GM13977 (cell line): ENCODE measurements at places on chromosomes 3 and 15.

- DNase-seq, result no peak
These were observed 25.8 kb downstream of the AQR start for GRCh38 chr15:34943711-34944110.

DNA sequence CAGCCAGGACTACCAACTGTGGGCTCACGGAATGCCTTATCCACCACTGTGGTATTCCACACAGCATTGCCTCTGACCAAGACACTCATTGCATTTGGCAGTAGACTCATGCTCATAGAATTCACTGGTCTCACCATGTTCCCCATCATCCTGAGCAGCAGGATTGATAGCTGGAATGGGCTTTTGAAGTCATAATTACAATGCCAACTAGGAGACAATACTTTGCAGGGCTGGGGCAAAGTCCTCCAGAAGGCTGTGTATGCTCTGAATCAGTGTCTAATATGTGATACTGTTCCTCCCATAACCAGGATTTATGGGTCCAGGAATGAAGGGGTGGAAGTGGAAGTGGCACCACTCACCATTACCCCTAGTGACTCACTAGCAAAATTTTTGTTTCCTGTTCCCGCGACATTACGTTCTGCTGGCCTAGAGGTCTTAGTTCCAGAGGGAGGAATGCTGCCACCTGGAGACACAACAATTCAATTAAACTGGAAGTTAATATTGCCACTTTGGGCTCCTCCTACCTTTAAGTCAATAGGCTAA, 58.6 kb upstream of the CCDC80 start:
- DNase-seq, result no peak

DNA sequence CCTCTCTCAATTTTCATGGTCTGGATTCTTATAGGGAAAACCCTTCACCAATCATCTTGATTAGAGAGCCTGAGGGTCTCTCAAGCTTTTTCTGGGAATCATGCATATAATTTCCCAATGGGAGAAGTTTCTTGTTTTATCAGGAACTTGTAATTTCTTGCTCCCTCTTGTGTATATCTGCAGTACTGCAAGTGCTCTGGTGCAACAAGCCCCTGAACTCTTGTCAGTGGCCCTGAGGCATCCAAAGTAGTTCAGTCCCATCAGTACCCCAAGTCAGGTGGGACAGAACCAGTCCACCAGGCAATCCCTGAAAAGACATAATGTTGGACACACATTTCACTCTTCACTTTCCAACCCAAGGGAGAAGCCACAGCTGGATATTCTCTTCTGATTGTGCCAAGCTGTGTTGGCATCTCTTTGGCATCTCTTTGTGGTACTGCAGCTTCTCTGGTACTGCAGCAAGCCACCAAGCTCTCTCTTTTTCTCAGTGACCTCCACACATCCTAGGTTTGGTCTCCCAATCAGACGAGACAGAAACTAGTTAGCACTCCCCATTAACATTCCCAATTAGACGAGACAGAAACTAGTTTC, 214.5 kb downstream of the ZIC4 start:
- peak; percentile 2 for DNase-seq

GRCh38 chr15:66784174-66784573, 82.1 kb downstream of the SMAD6 start:
- DNase-seq, result no peak

DNA sequence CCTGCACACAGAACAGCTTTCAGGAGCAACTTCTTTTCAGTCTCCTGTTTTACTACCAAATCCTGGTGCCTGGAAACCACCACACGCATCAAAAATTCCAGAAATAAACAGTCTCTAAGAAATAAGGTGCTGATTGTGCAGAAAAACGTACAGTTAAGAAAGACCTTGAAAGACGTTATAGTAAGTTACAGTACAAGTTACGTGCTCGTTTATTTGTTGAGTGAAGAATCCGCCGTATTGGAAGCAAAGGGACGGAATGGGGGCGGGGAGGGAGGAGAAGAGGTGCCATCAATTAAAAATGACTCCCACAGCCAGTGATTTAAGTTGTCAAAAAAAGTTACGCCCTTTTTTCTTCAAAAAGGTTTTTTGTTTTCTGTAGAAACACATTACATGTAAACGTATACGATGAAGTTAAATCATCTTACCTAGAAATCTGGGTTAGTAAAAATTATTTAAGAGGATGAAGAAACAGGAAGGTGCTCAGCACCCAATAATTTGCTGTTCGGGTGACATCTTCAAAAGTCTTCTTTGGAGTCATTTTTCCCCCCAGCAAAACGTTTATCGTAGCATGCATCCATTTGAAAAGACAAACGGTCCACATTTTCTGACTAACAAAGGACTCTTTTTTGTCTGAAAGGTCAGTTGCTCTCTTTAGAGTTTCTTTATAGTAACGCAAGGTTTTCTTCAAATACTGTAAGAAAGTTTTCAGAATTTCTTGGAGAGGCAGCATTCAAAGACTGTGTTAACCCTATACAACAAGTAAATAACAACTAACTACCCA, 782 bp upstream of the UACA start:
- DNase-seq, result no peak

- DNase-seq, result peak; percentile 31
These were observed 296.8 kb upstream of the CHRM5 start for GRCh38 chr15:33671456-33671855.

DNA sequence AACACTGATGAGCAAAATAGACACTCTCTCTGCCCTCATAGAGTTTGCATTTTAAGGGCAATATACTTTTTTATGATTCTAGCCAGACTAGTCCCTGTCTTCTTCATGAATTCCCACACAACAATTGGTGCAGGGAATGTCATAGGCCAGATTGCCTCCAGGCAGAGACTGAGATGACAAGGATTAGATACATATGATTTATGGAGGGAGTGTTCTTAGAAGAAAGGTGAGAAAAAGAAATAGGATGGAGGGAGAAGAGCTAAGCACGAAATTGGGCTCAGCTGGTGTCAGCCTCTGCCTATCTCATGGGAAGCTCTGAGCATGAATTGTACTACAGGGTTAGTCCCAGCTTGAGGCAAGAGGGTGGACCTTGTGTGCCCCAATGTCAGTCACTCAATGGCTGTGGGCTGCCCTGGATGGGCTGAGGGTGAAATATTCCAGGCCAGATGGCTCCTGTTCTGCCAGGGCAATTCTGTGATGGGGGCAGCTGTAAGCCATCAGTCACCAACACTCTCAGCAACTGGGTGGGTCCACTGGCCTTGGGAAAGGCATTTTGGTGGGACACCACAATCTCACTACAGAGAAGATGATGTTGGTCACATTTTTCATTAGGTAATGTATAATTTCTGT, 31.1 kb downstream of the EIF1B start:
- DNase-seq, result no peak

DNA sequence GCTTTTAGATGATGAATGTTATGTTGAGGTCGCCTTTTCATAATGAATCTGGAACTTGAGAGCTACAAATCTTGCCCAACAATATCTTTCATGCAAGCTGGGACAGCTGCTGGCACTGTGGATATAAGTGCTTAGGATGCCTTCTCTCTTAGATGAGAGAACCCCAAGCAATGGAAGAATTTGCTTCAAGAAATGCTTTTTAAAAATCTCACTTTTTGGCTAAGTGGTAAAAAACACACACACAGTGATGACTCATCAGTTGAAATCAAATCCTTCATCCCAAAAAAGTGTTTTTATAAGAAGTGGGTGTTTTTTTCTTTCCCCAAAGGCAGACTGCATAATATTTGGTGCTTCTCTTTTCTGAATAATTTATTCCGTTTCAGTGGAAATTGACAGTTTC, 38.4 kb upstream of the GALNT15 start:
- no peak for DNase-seq

DNA sequence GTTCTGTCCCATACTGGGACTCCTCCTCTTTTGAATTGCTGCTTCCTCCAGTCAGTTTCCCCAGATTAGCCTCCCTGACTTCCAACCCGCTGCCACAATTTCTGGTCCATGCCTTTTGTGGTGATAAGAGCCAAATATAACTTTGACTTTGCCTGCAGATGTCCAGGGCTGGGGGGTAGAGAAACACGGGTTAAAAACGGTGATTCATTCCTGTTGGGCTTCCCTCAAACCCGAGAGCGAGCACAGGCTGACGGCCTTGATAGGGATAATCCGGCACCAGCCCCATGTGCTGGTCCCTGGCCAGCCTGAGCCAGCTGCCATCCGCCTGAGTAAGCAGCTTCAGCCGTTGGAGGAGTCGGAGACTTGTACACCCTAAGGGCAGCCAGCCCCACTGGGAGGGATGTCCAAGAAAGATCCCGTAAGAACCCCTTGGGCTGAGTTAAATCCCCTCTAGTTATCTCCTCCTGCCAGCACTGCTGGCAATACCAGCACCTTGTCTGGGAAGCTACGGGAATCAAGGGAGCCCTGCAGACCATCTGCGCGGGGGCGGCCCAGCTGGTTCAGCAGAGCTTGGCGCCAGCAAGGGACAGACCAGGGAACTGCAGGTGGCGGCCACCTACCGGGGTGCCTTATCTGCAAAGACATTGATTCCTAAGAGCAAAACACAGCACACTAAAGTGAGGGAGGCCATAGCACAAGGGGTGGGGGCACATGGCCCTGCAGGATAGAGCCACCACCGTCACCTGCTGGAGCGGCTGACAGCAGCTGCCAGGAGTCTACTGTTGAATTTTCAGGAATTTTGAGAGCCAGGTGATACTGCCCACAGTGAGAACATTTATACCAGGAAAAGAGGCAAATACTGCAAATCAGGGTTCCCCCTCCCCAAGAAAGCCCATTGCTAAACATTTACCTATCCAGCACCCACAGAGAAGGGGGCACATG, 18.1 kb downstream of the CSPG4 start:
- peak; percentile 42 for DNase-seq

- DNase-seq, result no peak
These were observed 9.3 kb downstream of the MSL2 start for GRCh38 chr3:136186846-136187245.

- peak; percentile 21 for DNase-seq
These were observed 891 bp upstream of the DMXL2 start for GRCh38 chr15:51623386-51623938.

DNA sequence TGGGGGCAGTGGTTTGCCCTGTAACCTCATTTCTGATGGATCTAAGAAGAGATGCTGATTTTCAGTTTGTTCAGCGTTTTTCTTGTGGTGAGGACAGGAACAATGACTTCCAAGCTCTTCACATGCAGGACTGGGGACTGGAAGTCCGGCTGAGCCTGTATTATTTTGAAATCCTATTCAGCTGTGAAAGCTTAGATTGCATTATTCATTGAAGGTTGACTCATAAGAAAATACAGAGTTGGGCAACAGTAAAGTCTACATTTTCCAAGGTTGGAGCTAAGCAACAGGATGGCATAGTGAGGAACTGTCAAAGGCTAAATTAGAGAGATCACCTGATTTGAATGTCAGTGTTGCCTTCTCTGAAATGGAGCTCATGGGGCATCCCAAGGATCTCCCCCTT, 230.9 kb upstream of the FEZF2 start:
- DNase-seq, result no peak

GRCh38 chr15:80588801-80589200, 106.3 kb upstream of the ABHD17C start:
- no peak for DNase-seq

DNA sequence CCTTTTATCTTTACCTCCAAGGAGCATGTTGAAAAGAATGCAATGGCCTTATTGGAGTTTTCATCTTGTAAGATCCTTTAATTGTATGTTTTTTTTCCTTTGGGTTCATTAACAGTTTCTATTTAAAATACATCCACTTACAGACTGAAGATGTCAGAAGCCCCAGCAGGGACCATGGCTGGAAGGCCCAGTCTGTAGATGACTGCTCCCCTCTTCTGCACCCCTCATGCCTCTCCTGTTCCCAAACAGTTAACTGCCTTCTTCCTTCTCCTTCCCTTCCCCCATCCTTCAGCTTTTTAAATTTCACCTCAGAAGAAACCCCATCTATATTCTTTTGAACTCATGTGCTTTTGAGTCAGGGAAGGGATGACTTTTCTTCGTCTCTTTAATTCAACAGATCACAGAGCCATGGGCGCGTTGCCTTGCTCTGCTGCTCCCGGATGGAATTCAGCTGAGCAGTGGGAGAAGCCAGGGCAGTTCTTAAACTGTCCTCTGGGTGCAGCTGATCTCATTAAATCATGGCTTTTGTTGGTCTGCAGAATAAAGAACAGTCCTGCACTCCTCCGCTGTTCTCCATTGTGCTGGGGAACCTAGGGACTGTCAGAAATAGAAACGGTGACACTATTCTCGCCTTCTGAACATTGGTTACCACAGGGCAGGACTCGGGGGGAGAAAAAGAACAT, 71.5 kb upstream of the EIF1B start:
- DNase-seq, result no peak

DNA sequence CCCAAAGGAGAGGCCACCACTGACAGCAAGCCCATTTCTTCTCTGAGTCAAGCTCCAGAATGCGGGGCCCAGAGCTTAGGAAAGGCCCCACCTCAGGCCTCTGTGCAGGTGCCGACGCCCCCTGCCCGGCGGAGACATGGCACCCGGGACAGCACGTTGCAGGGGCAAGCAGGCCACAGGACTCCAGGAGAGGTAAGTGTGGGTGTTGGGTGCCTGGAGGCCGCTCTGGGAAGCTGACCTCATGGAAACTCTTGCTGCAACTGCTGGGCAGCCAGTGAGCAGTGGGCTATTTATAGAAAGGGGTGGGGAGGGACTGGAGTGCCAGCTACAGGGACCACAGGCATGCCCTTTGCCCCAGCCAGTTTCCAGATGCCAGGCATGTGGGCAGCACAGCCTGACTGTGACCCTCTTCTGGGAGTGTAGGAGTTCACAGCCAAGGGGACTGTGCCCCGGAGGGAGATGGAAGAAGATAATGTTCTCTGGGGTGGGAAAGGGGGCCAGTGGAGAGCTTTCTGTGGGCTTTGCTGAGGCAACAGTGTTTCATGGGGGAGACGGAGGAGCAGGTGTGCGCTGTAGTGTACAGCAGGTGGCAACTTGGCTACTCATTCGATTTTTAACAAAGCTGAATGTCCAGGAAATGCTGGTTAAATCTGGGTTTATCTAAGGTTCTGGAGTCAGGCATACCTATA, 23.7 kb downstream of the ALPK3 start:
- DNase-seq, result no peak

GRCh38 chr3:64063207-64063982, 40.1 kb upstream of the PSMD6 start:
- DNase-seq, result no peak

DNA sequence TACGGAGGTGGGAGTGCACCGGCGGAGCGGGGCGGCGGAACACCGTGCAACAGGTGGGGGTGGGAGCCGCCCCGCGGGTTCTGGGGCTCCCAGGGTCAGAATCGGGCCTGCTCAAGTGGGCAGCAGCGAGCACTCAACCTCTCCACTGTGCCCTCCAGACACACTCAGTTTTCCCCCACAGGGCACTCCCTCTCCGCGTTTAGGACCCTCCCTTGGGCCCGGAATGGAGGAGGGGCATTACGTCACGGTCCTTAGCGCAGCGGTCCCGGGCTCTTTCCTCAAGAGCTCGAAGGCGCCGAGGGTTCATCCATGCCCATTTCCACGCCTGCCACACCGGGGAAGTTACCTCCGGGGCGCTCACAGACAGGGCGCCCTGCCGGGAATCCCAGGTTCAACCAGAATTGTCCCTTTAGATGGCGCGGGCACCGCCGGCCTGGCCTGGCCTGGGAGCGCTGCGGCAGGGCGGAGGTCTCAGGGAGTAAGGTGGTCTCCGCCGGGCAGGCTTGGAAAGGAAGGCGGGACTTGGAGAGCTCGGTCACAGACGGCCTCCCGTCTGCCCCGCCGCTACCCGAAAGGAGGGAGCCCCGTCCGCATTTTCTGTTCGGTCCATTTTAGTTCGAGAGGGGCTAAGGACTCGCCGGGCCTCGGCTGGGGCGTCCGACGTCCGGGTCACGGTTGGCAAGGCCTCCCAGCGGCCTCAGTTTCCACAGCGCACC, 5.1 kb downstream of the RNU6-1 start:
- DNase-seq, result peak; percentile 28

- no peak for DNase-seq
These were observed 4.1 kb downstream of the CELF6 start for GRCh38 chr15:72315706-72316370.

- DNase-seq, result no peak
These were observed 13.5 kb downstream of the PLA2G4E start for GRCh38 chr15:42007386-42007785.
